ENCODE measurements at places on chromosomes 4 and X. TPM values are rescaled to one million over a fixed set of nuclear protein-coding genes. Genes with fewer than 3 reads are reported as not detected.

The F11 gene
- not detected for total RNA-seq

The AKAP4 gene
- total RNA-seq: 0.10 TPM

The IQCM gene
- not detected for total RNA-seq

The FAM47E gene
- 0.27 TPM for total RNA-seq

The TRIM60 gene
- total RNA-seq: not detected

The TENT5D gene
- total RNA-seq: not detected

The LPAR4 gene
- not detected for total RNA-seq

The AMTN gene
- not detected for total RNA-seq

The GRIA3 gene
- not detected for total RNA-seq

The ARMCX1 gene
- total RNA-seq: 0.48 TPM

The CFAP99 gene
- 0.18 TPM for total RNA-seq

The SYN1 gene
- total RNA-seq: 0.25 TPM

The AMBN gene
- not detected for total RNA-seq

The KDM6A gene
- total RNA-seq: 14.6 TPM

The FGF13 gene
- total RNA-seq: 0.08 TPM

The ZXDA gene
- 1.8 TPM for total RNA-seq

The CT55 gene
- total RNA-seq: not detected

The BEX1 gene
- not detected for total RNA-seq

The FRMPD3 gene
- 0.14 TPM for total RNA-seq

The PABPC1L2A gene
- total RNA-seq: not detected

The GPR119 gene
- total RNA-seq: not detected

The ZNF827 gene
- total RNA-seq: 1.4 TPM

The FAAH2 gene
- total RNA-seq: 0.06 TPM

The SPATA4 gene
- 0.17 TPM for total RNA-seq

The PCDH11X gene
- total RNA-seq: not detected

The L1CAM gene
- total RNA-seq: 22.0 TPM

The TCEAL7 gene
- total RNA-seq: not detected

The ENPEP gene
- 0.01 TPM for total RNA-seq

The TTC29 gene
- total RNA-seq: not detected

The NKX3-2 gene
- total RNA-seq: 0.14 TPM

The CXCL8 gene
- total RNA-seq: 10.4 TPM

The PCDH19 gene
- 0.24 TPM for total RNA-seq

The TMA16 gene
- 24.3 TPM for total RNA-seq

The TCEAL6 gene
- total RNA-seq: not detected

The F9 gene
- not detected for total RNA-seq

The MND1 gene
- 13.4 TPM for total RNA-seq

The INTS12 gene
- 14.9 TPM for total RNA-seq

The TRAM1L1 gene
- 0.52 TPM for total RNA-seq

The KLHL13 gene
- 0.29 TPM for total RNA-seq

The PLXNB3 gene
- total RNA-seq: 3.5 TPM

The STBD1 gene
- 13.0 TPM for total RNA-seq

Measured in A549 treated with Hydrocortisone at 1 μM for 4 hours (cell line).